ENCODE measurements at places on chromosomes 5 and 9.

DNA sequence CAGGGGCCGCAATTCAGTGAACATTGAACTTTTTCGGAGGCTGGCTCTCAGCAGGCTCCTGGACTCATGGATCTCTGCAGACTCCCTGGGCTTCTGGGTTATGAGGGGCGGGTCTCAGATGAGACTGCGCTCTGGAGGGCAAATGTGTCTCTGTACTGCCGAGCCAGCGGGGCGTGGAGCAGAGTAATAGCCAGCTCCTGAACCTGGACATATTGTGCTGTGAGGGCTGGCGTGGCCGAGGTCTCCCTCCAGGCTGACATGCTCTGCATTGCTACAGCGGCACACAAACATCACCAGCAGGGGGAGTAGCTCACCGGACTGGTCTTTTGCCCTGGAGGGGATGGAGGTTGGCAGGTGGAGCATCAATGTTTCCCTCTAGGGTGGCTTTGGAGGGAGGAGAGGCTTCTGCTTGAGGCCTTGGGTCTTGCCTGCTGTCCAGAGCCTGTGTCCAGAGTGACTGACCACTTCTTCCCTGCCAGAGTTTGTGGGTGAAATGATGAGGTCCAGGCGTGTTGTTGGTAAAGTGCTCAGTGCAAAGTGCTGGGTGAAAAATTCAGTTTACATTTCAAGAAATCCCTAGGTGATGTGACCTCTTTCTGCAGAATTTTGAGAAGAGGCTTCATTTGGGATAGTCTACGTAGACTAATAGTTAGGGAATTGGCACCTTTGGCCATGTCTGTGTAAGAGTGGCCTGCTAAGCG lies 10.9 kb upstream of the GADD45G start:
- no peak for DNase-seq

DNA sequence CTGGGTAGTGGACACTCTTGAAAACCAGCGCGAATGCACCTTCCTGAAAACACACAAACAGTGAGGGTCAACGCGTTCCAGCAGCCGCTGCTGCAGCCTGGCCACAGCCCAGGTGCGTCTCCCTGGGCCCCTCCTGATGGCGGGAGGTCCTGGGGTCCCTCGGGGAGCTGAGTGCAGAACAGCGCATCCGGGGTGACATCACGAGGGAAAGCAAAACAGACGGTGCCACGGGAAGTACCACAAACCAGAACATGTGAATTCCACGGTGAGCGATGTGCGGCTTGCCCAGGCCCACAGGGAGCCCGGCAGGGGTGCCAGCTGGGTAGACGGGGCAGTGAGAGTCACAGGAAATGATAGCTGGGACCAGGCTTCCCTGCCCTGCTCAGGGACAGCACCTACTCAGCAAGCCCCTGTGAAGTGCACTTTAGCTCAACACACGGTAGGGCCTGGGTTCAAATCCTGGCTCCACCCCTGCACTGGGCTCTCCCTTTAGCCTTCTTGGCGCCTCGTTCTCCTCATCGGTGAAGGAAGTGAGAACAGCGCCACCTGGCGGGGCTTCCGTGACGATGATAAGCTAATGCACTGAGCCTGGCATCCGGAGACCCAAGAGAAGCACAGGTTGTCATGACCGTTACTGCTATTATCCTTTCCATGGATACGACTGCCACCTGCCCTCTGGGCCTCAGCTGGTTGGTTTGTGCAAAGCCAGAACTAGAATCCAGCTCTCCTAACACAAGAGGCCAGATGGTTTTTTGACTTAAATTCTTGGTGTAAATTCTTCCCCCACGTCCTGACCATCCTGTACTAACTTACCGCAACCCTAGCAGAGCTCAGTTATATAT lies 24.6 kb downstream of the GFPT2 start:
- DNase-seq: peak; percentile 54

GRCh38 chr5:147611483-147611882 lies 101.6 kb upstream of the DPYSL3 start:
- no peak for DNase-seq

DNA sequence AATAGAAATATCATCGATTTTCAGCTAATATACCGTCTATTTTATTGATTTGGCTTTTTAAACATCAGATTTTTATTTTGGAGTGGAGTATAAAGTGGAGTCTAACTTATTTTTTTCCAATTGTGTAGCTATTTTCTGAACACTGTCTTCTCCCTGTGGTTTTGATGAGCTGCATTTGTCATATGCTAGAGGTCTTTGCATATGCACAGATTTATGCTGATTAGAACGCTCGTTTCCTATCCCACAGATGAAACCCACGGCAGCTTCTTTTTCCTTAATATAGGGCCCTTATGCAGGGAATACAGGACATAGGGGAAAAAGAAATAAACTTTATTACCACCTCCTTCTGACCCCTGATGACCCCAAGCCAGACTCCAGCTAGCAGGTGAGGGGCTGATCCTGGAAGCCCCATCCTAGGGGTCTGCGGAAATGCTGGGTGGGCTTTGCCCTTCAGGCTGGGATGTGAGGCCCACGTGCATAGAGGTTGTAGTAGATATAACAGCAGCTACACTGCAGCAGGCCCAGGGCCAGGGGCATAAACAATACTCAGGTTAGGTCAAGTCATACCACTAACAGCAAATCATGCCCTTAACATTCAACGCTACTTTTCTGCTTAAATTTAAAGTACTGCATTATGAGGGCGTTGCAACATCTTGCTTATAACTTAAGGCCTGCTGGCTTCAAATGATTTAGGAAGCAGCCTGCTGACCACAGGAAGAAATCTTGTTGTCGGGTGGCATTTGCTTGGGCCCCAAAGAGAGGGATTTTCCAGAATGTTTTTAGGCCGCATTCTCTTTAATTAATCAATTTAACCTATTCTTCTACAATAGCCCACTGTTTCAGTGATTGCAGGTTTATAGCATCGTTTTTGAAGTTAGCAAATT lies 28.5 kb downstream of the MVB12B start:
- DNase-seq: no peak

- no peak for DNase-seq
These were observed 627.1 kb upstream of the WWC1 start for GRCh38 chr5:167664222-167664804.
